Naive B cell (primary cell): ENCODE measurements at places on chromosomes 5 and 9. TPM values are rescaled to one million over a fixed set of nuclear protein-coding genes. Genes with fewer than 3 reads are reported as not detected.

Gene ZNF366
- not detected for polyA plus RNA-seq

Gene CDHR2
- polyA plus RNA-seq: not detected

- DNase-seq: no peak
Observed at GRCh38 chr5:177087398-177088005, 787 bp downstream of the FGFR4 start.

GRCh38 chr5:51731421-51732029 lies 348.3 kb downstream of the ISL1 start:
- DNase-seq: no peak
